HCT116 (cell line): ENCODE measurements at places on chromosomes 2 and 18. TPM values are rescaled to one million over a fixed set of nuclear protein-coding genes. Genes with fewer than 3 reads are reported as not detected.

GRCh38 chr2:103529798-103530502 is 768.1 kb downstream of the TMEM182 start:
- no peak for DNase-seq
- H3K4me1 ChIP-seq: no peaks in the 10 kb centered on the region
- H3K36me3 ChIP-seq: no peaks in the 10 kb centered on the region
- no peak overlapping the region for H3K4me3 ChIP-seq

Gene EHD3
- not detected for total RNA-seq

Gene PASK
- total RNA-seq: 45.8 TPM

DNA sequence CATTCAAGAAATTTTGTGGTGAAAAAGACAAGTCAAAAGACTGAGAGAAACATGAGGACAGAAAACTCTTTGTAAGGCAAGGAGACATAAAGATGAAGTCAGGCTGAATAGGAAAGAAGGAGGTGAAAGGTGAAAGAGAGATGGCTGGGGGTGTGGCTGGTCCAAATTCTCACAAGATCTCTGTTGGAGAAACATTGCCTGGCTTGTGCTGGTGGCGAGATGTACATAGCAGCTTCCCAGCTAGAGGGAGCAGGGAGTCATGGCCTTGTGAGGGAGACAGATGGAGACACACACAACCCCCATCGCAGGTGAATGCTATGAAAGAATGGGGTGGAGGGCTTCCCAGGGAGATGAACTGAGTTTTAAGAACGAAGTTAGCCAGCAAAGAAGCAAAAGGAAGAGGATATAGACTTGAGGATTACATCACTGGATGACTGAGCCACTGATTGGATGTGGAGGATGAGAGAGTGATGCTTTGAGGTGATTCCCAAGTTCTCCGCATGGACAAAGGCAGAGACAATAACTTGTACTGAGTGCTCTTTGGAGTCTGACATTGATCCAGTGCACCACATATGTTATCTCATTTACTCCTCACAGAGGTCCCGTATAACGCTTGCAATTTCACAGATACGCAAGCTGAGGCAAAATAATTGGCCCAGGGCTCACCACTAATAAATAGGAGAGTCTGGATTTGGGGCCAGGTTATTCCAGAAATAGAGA is 3.7 kb upstream of the EMX1 start:
- peaks cover 17% of the 10 kb centered on the region; the same call in 1 of the 2 replicates for H3K27me3 ChIP-seq
- no peaks in the 10 kb centered on the region for H3K36me3 ChIP-seq
- H3K4me1 ChIP-seq: peaks cover 28% of the 10 kb centered on the region
- DNase-seq: no peak
- H3K27ac ChIP-seq: no peak overlapping the region

- no peak for DNase-seq
- no peaks in the 10 kb centered on the region for H3K4me1 ChIP-seq
- H3K27me3 ChIP-seq: no peaks in the 10 kb centered on the region
Observed at GRCh38 chr18:74512321-74513053, 16.3 kb downstream of the CNDP2 start.

Gene DAW1
- 0.20 TPM for total RNA-seq
